ENCODE measurements at places on chromosomes 12 and 14. TPM values are rescaled to one million over a fixed set of nuclear protein-coding genes. Genes with fewer than 3 reads are reported as not detected.

GRCh38 chr12:56206452-56207166, 15.1 kb downstream of the RNF41 start:
- no peak for DNase-seq

DNA sequence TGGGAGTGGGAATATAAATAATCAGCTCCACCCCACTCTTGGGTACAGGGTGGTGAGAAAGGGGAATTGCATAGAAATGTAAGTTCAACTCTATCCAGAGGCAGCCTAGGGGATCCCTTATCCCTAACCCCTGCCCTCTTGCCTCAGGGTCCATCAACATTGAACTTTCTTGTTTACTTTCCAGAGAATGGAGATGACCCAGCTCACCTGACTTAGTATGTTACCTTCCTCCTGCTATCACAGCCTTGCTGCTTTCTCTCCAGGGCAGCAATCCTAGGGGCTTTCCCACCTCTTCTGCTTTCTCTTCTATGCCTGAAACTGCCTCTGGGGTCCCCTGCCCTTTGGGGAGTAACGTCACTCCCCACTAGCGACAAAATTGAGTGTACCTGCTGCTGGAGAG, 2.7 kb downstream of the LRP1 start:
- no peak for DNase-seq

DNA sequence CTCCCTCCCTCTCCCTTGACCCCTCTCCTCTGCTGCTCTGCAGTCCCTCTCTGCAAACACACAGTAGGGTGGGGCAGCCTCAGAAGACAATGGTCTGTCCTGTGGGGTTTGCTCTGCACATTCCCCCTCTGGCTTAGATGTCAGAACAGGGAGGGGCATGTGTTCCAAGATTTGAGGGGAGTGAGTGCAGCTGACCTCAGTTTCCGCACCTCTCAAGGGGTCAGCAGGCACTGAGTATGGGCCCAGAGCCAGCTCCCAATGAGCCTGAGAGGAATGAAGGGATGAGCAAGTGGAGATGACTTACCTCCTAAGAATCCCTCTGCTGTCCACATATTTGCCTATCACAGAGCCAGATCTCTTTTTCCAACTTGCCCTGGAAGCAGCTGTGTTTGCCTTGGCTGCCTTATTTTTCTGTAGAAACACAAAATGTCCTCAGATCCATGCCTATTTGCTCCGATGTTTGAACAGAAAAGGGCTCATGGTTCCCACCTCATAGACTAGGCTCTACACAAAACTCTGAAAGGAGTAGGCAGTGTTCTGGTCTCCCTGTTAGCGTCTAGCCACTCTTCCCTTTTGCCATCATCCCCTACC, 111.4 kb downstream of the CRACR2A start:
- no peak for DNase-seq

GRCh38 chr12:79373896-79374499, 316.8 kb downstream of the PAWR start:
- no peak for DNase-seq

GRCh38 chr12:20040831-20041230, 327.5 kb upstream of the PDE3A start:
- peak; percentile 72 for DNase-seq

DNA sequence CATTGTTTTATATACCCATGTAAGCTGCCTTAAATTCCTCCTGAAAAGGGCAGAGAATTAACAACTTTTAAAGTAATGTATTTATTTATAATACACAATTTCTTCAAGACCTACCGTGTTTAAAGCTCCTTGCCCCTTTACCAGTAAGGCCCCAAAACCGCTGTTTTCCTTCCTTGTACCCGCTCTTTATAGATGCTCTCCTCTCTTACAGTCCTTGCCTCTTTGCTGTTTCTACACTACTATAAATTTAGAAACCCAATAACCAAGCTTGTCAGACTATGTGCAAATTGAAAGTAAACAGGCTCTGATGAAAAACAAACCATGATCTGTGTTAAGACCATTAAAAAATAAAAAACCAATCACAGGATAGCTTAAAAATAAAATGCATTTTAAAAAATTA, 3.9 kb downstream of the MPHOSPH9 start:
- DNase-seq = no peak

DNA sequence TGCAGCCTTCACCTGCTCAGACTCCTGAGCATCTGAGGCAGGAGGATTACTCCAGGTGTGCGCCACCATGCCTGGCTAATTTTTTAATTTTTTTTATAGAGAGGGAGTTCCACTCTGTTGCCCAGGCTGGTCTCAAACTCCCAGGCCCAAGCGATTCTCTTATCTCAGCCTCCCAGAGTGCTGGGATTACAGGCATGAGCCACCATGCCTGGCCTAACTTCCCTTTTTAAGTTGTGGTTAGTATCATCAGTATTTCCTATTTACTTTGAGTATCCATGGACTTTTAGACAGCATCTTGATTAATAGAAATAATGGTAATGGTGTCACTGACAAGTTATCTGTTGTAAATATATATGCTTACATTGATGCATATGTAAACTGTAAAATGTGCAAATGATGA, 116.9 kb downstream of the FGD4 start:
- DNase-seq = no peak

DNA sequence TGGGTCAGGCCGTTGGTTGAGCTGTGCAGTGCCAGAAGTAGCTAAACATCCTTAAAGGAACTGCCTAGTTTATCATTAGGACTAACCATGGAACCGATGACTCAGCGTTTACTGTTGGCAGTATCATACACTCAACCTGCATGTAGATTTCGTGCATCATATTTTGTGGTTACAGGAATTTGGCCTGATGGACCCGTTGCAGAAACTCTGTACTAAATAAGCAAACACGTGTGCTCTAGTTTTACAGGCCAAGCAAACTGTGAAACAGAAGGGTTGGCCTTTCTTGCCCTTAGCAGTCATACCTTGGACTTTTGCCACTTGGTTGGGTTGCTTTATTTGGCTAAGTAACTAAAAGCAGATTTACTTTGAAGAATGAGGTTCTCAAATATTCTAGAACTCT, 35.6 kb downstream of the DGLUCY start:
- DNase-seq = no peak

The AICDA gene
- 0.13 TPM for total RNA-seq

The P2RX2 gene
- not detected for total RNA-seq

Measured in cardiac septum (tissue), 1 donor.